ENCODE measurements at places on chromosomes 5 and 9.

DNA sequence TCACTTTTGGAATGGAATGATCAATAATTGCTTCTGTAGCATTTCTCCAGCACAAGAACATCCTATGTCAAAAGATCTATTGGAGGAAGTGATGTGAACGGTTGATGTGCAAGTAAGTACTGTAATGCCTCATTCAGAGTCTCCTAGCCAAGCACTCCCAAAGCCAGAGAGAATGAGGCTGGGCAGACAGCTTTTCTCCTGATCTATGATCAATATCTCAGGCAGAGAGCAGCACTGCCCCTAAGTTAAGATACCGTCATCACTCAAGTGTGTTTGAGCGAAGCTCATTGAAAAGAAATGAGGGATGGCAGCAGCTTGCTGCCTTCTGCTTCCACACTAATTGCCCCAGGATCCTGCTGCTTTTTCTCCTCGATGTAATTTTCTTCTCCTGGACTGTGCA lies 324.1 kb upstream of the GRAMD2B start:
- DNase-seq, result no peak

DNA sequence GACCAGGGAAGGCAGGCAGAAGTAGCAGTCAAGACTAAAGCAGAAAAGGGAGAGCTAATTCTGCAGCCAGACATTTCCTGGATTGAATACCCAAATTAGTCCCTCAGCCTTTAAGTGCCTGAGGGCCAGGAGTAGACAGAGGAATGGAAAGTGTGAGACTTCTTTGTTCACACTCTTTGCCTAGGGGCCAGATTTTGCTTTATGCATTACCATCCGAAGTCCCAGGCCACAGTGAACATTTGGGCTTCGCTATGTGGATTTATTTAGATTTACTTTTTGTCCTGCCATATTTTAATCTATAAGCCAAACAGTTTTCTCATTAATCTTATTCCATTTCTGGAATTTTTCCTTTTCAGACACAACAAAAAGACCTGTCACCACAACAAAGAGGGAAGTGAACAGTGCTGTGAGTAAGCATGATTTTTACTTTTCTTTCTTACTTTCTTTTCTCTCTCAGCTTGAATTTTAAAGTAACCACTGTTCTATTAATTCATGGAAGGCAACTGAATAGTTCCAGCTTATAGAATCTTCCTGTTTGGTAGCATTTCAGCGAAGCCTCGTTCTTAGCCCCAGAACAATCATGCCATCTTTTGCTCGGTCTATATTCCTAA lies 52.6 kb downstream of the PDCD1LG2 start:
- DNase-seq, result no peak

DNA sequence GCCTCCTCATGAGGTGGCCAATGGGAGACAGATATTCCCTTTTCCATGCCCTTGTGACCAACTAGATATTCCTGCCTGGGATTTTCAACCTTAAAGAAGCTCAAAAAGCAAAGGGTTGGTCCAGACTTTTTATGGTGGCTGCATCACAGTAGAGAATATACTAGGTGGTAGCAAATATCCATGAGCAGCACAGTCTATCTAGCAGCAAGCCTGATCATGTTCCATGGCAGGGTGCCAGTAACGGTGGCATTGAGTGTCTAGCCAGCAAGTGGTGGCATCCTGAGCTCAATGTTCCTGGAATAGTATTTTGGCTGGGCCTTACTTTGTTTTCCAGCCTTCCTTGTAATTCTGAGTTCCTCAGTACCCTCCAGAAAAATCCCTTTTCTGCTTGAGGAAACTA lies 25.8 kb downstream of the CDC25C start:
- DNase-seq, result no peak

DNA sequence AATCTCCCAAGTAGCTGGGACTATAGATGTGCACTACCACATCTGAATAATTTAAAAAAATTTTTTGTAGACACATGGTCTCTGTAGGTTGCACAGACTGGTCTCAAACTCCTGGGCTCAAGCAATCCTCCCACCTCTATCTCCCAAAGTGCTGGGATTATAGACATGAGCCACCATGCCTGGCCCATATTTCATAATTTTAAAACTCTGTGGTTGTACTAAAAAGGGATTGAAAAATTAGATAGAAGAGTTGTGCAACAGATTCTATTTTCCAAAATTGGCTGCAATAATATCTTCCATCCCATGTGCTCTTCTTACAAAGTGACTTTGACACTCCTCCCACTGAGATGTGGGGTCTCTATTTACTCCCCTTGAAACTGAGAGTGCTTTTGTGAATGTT lies 7.6 kb upstream of the UHRF2 start:
- DNase-seq, result no peak

DNA sequence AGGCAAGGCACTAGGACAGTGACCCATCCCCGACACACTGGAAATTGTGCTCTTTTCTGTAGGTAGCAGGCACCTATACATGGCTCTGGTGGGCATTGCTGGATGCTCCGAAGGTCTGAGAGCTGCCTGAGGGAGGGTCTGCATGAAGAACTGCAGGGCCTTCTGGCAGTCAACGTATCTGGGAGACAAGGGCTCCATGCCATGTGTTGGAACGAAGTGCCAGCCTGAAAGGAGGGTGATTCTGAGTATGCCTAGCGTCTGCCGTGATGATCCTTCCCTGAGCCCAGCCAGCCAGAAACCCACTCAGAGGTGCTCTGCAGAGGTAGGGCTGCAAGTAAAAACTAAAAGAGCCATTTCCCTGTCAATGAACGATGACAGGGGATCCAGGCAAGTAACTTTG lies 453.2 kb downstream of the MED10 start:
- DNase-seq, result no peak

GRCh38 chr5:147248561-147248960 lies 13.7 kb downstream of the STK32A start:
- DNase-seq, result no peak

- no peak for DNase-seq
Observed at GRCh38 chr5:147152086-147152485, 82.7 kb upstream of the STK32A start.

DNA sequence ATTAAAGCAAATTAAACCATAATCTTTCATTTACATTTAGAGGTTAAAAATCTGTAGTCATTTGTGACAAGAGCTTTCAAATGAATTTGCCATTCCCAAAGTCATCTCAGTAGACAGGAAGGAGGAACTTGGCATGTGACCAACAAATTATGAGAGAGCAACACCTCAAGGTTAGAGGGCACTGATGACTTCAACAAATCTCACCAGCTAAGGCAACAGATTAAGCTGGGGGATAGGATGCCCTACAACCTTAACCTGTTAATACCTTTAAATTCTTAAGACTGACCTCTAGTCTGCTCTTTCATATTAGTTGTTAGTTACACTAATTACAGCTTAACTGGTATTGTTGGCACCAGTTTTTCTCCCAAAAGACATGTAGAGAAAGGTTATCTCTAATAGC lies 18.4 kb downstream of the POU5F2 start:
- no peak for DNase-seq

DNA sequence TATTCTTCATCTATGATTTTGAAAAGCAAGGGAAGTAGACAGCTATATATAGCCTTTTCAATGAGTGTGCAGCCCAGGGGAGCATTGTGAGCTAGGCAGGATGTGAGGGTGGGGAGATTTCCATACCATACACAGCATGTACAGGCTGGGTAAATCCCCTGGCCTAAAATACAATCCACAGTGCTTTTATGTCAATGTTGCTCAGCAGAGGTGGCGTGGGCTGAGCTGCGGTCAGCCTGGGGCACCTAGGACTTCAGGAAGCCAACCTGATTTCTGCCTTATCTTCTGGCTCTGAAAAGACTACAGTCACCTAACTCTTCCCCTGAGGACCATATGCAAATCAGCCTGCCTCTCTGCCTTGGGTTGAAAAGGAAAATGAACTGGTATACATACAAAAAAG lies 6.3 kb upstream of the GARIN3 start:
- peak; percentile 65 for DNase-seq

DNA sequence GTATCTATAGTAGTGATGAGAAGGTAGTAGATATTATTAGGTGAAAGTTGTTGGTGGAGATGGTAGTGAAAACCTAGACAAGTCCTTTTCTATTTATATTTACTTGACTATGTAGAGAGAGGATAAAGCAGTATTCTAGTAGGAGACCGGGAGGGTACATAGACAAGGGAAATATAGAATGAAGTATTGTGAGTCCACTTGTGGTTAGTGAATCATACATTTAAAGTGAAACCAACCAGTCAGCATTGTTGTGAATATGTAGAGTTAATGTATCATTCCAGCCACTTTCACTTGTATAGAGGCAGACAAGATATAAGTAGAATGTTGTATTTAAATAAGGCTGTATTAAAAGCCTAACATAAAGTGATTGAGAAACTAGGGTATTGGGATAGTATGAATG lies 1711.3 kb upstream of the ACO1 start:
- DNase-seq, result no peak

GRCh38 chr9:124805186-124805585 lies 28.3 kb downstream of the OLFML2A start:
- DNase-seq, result no peak

DNA sequence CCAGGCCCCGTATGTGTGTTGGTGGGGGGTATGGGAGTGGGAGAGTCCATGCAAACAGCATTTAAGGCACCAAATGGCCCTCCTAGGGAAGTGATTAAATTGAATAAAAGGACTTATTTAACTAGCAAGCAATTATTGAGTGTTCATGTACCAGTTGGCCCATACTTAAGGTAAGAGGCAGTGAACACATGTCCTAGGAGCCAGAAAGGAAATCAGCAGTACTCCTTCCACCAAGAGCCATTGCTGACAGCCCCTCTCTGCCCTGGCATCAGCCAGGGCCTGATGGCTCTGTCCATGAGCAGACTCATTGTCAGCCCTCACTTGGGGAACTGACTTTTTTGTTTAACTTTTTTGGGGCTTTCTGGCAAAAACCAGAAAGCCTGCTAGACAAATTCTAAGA lies 10.4 kb upstream of the SHROOM1 start:
- no peak for DNase-seq

- DNase-seq, result no peak
Observed at GRCh38 chr5:153476767-153477166, 13.7 kb upstream of the GRIA1 start.

DNA sequence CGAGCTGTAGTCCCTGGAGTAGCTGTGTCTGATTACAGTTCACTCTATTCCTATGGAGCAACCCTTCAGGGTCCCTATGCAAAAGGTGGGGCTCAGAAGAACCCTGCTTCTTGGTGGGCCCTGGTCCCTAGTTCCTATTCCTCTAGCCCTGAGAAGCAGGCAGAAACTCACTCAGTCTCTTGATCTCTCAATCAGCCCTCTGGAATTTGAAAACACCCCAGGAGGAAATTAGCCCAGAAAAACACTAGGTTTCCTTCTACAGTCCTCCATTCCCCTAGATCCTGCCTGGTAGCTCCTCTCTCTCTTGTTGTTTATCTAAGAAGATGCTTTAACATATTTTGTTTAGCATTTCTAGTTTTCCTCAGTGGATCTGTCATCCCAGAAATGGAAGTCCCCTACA lies 7.6 kb downstream of the RGS3 start:
- DNase-seq, result no peak

DNA sequence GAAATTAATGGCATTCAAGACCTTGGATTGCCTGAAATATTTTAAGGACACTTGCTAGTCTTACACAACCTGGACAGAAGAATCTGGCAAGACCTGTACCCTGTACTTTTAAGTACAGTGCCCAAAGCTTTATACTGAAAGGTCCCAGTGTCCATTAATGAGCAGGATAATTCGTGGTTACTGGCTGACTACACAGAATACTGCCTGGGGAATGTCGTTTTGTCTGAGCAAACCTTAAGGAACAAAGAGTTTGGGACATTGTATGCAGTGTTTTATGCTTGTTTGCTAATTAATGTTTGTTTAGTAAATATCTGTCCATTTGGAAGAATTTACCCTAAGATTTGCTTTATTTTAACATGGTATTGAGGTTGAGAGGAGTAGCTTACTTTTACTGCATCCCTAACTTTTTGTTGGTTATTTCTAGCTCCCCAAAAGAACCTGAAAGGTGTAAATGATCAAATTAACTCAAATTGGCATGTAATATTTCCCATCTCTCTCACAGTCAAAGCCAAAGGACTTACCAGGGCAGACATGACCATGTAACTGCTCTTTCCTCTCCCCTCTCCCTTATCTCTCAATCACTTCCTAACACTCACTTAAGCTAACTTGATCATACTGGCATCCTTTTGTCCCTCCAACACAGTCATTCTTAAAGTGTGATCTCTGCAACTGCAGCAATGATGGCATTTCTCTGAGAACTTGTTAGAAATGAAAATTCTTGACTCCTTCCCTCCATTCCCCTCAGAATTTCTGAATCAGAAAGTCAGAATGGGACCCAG lies 15.7 kb downstream of the RANBP3L start:
- DNase-seq, result no peak

DNA sequence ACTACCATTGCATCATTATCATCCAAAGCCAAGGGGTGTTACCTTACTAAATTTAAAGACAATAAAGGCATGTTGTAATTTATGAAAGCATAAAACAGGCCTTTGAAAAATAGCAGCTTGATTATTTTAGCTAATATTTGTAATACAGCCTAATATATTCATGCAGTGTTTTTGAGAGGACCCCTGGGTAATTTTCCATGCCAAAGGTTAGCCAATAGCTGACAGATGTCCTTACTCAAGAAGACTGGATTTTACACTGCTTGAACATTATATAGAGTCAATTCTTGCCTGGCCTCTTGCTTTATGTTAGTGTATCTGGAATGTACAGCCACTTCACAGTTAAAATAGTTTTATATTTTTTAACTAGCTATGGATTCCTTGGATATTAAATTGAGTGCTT lies 337.8 kb upstream of the PAPPA start:
- DNase-seq, result no peak

DNA sequence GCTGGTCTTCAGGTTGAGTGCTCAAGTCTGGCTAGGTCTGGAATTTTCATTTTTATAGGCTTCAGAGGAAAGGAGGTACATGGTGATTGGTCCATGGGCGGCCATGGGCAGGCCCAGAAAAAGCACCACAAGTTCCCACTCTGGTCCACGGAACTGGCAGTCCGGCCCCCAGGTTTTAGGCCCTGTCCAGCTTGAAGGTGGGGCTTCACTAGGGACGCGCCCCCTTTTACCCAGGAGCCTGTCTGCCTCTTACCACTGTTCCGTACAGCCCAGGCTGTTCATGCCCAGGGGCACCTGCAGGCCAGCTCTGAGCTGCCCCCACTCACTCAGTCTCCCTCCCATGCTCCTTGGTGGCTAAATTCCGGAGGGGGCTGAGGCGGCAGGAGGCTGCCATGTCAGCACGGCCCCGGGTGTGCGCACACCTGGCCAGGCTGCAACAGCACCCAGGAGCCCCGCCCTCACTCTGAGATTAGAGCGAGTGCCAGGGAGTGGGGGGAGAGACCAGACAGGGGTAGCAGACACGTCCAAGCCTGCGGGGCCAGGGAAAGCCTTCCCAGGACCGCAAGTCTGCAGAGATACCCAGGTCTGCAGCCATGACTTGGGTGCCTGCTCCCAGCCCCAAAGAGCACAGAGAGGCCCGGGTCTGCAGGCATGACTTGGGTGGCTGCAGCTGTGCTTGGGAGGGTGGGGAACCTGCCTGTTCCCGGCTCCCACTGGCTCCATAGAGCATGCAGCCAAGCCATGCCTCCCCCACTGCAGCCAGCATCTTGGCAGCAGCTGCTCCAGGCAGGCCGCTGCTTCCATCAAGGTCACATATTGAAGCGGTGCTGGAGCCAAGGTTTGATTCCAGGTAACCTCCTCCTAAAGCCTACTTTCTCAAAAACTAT lies 390.2 kb upstream of the SGCD start:
- DNase-seq, result no peak

All from stimulated activated CD4-positive, alpha-beta T cell treated with anti-CD3 and anti-CD28 coated beads, TNF-alpha, amount 100 ng/mL, for 1 hour (primary cell).